ENCODE measurements at places on chromosomes 2 and 18.

GRCh38 chr2:48613211-48613610, 4.4 kb upstream of the GTF2A1L start:
- DNase-seq = no peak

GRCh38 chr2:42567364-42567763, 1.1 kb upstream of the MTA3 start:
- no peak for DNase-seq

GRCh38 chr2:15664273-15665066, 72.8 kb downstream of the DDX1 start:
- no peak for DNase-seq

GRCh38 chr2:226943862-226944620, 108.2 kb downstream of the RHBDD1 start:
- DNase-seq = no peak

GRCh38 chr2:56892382-56892781, 708.6 kb downstream of the CCDC85A start:
- no peak for DNase-seq

GRCh38 chr2:23449413-23449812, 64.4 kb downstream of the KLHL29 start:
- DNase-seq = no peak

GRCh38 chr2:155583674-155584195, 748.8 kb downstream of the NR4A2 start:
- no peak for DNase-seq

GRCh38 chr18:77157312-77157711, 24.7 kb upstream of the MBP start:
- DNase-seq = no peak

DNA sequence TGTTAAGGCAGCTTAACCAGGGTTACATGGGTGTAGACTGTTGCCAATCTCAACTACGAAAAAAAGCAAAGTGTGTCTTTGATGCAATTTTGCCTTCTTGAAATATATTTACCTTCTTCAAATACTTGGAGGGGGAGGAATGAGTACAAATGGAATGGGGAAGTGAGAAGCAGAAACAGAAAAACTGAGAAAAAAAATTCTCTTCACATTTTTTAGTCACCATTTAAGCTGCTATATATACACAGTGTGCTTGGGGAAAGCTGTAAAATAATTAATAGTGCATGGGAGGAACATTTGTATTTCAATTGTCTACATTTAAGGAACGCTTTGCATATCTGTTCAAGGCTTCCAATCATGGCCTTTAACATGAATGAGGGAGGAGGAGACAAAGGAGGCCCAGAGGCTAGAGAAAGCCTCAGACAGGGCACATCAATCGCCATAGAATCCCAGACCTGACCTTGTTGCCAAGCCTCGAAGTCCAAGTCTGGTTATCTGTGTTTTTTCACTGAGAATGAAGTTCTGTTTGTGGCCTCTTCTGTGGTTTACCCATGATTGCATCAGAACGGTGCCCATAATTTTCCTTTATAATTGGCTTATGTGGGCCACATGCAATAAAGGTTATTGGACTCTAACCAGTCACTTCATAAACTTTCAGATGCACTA, 158.6 kb downstream of the PIK3C3 start:
- no peak for DNase-seq

DNA sequence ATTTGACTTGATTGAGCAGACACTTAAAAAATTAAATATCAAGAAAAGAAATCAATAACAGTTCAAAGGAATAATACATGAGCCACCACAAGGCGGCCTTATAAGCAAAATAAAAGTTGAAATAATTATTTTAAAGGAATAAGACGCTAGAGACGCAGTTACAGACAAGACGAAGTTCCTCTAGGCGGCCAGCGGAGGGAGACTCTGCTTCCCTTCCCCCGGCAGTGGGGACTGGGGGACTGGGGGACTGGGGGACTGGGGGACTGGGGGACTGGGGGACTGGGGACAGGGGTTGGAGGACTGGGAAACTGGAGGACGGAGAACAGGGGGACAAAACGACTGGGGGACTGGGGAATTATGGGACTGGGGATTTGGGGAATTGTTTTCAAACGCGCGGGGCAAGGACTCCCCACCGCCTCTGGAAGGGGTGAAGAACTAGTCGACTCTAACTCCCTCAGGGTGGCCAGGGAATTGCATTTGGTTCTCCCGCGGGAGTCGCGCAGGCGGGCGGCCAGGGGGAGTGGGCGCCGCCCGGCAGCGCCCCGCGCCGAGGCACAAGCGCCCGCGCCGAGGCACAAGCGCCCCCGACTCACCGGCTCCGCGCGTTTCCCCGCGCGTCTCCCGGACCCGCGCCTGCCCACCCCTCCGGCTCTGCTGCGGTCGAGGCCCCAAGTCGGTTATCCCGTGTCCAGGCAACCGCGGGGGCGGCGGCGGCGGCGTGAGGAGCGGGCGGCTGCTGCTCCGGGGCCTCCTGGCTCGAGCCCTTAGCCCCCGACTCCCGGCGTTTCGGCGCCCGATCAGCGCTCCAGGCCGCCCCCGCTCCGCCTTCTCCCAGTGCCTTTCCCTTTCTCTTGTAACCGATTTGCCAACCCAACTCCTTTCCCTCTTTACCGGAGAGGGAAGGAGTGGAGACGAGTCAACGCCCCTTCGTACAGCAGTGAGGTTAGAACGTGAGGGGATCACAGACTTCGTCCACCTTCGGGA, at the start of gene CCDC178:
Gene CCDC178 (minus strand): TSS at position 662 of the 984 bp plus-strand sequence. CDS start 28,633 bp downstream, outside the sequence.
- no peak for DNase-seq

- no peak for DNase-seq
These were observed 21.5 kb downstream of the WDR43 start for GRCh38 chr2:28915939-28916338.

- DNase-seq = no peak
These were observed 5.9 kb upstream of the ABCA12 start for GRCh38 chr2:215144106-215144875.

DNA sequence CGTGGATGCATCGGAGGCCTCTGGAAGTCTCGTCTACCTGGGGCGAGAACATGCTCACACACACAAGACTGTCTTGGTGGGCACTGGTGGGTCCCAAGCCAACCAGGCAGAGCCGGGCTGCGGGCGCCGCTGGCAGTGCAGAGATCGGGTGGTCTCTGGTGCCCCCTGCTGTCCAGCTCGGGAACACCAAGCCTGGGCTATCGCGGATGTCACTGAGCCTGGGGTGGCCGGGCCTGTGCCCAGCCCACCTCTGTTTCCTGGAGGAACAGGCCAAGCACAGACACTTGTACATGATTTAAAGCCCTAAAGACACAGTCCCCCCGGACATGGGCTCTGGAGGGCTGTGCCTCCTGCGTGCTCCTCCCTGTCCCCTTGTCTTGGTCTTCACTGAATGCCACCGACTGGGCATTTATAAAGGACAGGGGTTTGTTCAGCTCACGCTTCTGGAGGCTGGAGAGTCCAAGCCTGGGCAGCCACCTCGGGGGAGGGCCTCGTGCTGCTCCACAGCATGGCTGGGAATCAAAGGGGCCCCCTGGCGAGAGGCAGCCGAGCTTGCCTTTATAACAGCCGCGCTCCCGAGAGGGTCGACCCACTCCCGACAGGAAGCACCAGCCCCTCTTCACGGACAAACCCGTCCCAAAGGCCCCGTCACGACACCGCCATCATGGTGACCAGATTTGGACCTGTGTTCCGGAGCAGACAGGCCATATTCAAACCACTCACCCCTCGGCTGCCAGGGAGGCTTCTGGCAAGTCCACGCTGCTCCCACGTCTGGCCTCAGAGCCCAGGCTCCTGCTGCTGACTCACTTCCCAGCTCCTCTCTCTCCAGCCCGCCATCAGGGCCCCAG, 3.6 kb upstream of the OTOS start:
- no peak for DNase-seq

DNA sequence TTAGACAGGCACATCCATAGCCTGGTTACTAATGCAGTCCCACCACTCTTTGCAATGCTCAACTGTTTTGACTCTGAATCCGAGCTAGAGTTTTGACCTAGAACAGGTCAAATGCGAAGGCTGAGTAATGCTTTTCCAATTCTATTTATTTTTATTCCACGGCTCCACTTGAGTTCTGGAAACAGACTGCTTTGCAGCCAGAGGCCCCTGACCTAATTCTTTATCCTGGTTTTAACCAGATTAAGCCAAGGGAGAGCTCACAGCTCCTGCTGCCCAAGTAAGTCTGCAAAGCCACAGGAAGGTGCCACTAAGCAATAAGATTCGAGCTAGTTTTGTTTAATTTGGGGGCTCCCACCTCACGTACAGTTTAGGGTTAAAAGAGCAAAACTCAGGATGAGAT, 51.4 kb downstream of the MREG start:
- DNase-seq = no peak

DNA sequence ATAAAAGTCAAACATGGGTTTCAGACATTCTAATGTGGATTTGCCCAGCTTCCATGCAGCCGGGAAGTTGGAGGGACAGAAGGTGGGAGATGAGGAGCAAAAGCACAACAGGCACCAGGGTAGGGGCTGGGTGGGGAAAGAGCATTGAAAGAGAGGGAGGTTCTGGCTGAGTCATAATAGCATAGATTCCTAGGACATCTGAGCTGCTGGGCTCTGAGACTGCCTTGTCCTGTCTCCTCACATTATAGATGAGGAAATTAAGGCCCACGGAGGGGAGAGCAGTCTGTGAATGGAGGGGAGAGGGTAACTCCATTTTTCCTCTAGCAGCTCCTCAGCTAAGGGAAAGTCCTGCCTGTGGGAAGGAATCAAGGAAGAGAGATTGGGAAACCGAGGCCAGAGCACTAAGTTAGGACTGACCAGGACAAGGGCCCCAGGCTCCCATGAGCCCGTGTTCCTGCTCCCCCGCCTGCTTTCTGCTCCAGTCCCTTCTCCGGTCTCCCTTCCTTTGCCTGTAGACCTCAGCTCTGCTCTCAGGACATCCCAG, 26.2 kb downstream of the SH2D6 start:
- DNase-seq = no peak
